Karpas-422 (cell line): ENCODE measurements at places on chromosomes 2 and 18. TPM values are rescaled to one million over a fixed set of nuclear protein-coding genes. Genes with fewer than 3 reads are reported as not detected.

DNA sequence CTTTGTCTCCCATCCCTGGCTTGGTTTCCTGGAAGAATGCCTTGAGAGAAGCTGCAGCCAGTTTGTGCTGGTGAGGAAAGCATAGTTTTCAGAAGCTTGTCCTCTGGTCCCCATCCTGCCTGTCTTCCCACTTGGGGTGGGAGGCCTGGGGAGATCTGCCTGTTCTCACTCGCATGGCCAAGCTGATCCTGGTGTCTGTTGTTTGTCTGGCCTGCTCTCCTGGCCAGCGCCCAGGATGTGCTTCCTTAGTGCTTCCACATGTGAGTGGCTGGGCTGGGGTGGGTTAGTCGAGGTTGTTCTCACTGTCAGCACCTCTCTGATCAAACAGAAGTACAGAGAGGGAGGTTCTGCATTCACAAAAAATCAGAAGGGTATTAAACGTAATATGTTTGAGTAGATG, 49.5 kb downstream of the PTPRM start:
- no peaks in the 10 kb centered on the region for H3K36me3 ChIP-seq
- H3K4me1 ChIP-seq = no peaks in the 10 kb centered on the region
- no peaks in the 10 kb centered on the region for H3K27me3 ChIP-seq

- H3K27me3 ChIP-seq = no peaks in the 10 kb centered on the region
- DNase-seq = no peak
- peaks cover 6% of the 10 kb centered on the region; the same call in 1 of the 2 replicates for H3K36me3 ChIP-seq
- H3K4me1 ChIP-seq = peaks cover 27% of the 10 kb centered on the region
- no peak overlapping the region for H3K27ac ChIP-seq
- H3K4me3 ChIP-seq = peak overlapping the region; percentile 97
Observed at GRCh38 chr2:44171018-44171417, 2.3 kb downstream of the PPM1B start.

DNA sequence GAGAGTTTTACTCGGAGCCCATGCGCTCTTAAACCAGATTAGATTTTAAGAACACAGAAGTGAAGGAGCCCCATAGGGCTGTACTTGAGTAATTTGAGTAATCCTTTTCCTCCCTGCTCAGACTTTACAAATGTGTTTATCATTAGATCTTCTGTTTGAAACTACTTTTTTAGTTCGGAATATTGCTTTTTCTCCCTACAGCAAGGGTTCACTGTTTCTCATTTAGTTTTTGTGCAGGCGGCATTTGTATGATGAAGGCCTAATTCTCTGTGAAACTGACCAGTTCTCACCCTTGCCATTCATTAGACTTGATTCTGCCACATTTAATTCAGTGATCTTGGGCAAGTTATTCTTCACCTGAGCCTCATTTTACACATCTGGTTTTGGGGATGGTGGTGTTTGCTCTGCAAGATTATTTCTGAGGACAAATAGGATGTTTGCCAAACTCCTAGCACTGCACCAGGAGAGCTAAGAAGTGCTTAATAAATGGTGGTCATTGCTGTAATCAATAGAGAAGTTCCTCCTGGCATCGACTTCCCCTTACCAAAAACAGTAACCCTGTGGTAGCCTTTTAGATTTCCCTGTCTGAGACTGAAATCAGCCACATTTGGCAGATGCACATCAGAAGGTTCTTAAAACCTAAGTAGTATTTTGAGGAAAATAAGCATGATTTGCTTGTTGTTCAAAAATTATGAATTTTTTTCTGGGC, 2.2 kb downstream of the B3GNT2 start:
- peaks cover 33% of the 10 kb centered on the region for H3K4me1 ChIP-seq
- DNase-seq = peak; percentile 49
- H3K36me3 ChIP-seq = no peaks in the 10 kb centered on the region
- no peaks in the 10 kb centered on the region for H3K27me3 ChIP-seq
- H3K4me3 ChIP-seq = peak overlapping the region; percentile 99
- no peak overlapping the region for H3K27ac ChIP-seq

GRCh38 chr2:203401-203800, 60.4 kb downstream of the SH3YL1 start:
- no peaks in the 10 kb centered on the region for H3K4me1 ChIP-seq
- no peak overlapping the region for H3K4me3 ChIP-seq
- no peaks in the 10 kb centered on the region for H3K36me3 ChIP-seq
- no peak overlapping the region for H3K27ac ChIP-seq
- DNase-seq = no peak

DNA sequence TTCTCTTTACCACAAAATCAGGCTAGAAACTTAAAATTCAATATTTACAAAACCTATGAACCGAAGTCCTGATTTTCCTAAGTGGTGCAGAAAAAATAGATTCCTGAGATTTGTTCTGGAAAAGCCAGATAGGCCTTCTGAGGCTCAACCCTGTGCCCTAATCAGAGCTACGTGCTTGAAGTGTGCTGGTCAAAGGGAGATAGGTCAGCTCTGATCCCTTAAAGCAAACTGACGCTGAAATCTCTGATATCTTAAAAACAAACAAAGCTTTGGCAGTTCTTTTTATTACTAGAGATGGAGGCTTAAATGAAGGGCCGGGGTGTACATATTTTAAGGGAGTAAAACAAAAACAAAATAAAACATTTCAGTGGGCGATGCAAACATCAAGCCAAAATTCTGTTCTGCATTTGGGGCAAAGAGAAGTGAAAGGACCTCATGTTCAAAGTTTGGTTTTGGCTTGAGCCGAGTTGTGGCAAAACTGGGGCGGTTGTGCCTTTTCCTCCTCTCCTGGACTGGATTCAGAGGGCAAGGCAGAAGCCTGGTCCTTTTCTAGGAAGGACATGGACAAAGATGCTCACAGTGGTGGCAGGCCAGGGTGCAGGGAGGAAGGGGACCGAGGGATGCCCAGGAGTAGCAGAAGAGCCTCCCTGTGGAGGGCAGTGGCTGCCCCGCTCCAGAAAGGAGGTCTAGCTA, 295.0 kb downstream of the CDCA7 start:
- DNase-seq = no peak
- no peaks in the 10 kb centered on the region for H3K36me3 ChIP-seq
- no peaks in the 10 kb centered on the region for H3K4me1 ChIP-seq
- no peak overlapping the region for H3K27ac ChIP-seq

Gene TXNDC2
- not detected in 2 replicates for total RNA-seq

Gene DHRS9
- 0.40 and 2.1 TPM in 2 replicates for total RNA-seq
